Inflammatory macrophage treated with lipopolysaccharide for 4 hours (primary cell): ENCODE measurements at places on chromosomes 1 and 21.

GRCh38 chr1:3886106-3886670 lies 13.9 kb downstream of the C1orf174 start:
- no peak for DNase-seq

DNA sequence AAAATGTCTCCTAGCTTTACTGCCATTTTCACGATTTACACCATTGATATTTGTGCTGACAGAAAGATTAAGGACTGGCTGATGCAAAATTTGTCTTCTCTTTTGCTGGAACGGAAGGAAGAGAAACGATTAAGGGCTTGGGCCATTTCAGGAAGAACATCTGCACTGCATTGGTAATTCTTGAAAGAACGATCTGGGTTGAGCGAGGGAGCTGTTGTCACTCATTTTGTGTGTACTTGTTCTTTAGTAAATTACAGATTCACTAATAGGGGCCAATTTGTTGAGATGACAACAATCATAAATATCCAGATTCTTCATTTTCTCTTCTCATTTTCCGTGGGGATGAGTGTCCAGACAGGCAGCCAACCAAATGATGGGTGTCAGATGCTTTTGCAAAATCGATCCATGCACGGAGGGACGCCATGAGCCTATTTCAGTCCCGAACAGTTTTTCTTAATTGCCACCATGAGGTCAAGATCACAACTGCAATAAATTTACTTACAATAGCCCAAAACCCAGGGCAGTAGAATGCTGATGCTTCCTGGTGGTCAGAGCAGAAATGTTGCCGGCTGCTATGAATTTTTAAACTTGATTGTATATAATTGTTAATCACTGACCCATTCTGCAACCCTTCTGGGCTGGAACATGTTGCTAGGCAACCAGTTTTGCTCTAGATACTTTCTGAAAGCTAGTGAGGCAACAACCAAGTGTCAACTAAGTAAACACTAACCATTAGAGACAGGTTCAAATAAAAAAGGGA lies 132.4 kb upstream of the TIAM1 start:
- DNase-seq = no peak

- no peak for DNase-seq
Measured at GRCh38 chr1:195663549-195664280, 944.5 kb downstream of the KCNT2 start.

DNA sequence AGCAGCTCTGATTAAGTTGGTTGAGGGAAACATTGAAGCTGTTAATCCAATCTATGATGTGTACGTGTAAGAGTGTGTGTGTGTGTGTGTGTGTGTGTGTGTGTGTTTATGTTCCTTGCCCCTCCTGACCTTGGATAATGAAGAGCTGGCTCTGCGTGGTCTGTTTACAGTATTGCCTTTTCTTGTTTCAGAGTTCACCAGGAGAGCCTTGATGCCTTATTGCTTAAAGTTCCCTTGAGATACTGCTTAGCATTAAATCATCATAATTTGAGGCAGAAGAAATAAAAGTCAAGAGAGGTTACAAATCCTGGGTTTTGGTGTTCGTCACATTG lies 36.4 kb downstream of the CAPN8 start:
- DNase-seq = no peak

- no peak for DNase-seq
Measured at GRCh38 chr1:89259283-89259971, 13.2 kb downstream of the GBP5 start.

DNA sequence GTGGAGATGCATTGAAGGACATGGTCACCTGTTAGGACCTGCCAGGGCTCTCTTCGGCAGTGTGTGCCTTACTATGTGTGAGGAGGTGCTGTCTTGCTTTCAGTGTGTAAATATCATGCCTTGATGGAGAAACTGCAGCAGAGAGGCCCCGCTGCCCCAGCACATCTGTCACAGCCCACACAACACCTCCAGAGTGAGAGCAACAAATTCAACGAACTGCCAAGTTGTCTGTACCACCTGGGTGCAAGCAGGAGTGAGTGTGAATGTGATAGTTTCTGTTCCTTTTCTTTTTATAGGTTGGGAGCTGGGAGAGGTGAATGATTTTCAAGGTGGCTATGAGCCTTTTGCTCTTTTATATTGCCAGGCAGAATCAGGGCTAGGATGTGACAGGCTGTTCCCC lies 114.6 kb upstream of the KIAA0040 start:
- no peak for DNase-seq

DNA sequence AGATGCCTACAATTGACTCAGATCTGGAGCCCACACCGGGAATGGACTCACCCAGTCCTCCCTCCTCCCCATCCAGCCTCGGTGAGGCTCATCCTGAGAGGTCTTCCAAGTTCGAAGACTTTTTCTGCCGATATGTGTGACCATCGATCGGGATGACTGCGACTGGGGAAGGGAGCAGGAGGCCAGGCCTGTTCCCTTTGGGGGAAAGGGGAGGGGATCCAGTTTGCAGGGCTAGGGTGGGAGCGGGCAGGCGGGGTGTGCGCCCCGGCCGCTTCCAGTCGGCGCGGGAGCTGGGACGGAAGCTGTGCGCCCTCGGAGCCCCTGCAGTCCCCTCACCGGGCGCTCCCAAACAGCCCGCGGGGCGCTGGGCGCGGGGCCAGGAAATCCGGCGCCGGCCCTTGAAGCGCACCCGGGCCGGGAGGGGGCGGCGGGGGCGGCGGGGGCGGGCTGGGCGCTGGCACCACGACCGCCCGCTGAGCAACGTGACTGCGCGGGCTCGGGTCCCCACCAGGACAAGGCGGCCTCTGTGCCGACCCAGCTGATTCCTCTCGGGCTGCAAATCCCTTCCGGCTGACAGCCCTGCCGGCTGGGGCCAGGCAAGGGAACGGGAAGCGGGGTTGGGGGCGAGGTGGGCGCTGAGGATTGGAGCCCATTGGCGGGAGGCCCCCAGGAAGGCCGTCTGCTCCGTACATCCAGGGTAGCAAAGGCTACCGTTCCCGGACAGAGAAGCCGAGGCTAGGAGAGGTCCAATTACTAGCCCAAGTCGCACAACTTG lies 103.9 kb downstream of the EBNA1BP2 start:
- DNase-seq = no peak

GRCh38 chr1:7223334-7224080 lies 438.3 kb downstream of the CAMTA1 start:
- DNase-seq = no peak

DNA sequence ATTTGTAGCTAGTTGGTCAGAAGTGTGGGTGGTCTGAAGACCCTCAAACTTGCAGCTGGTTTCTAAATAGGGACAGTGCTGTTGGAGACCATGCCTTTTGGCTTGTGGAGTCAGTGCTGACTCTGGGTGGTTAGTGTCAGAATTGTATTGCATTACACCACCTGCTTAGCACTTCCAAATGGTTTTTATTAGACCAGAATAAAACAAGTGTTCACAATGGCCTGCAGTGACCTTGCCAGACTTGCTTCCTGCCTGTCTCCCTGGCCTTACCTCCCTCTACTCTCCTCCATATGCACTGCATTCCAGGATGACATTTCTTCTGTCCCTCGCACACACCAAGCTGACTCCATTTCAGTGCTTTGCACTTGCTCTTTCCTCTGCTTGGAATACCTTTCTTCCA lies 72.7 kb upstream of the CNIH3 start:
- DNase-seq = no peak

DNA sequence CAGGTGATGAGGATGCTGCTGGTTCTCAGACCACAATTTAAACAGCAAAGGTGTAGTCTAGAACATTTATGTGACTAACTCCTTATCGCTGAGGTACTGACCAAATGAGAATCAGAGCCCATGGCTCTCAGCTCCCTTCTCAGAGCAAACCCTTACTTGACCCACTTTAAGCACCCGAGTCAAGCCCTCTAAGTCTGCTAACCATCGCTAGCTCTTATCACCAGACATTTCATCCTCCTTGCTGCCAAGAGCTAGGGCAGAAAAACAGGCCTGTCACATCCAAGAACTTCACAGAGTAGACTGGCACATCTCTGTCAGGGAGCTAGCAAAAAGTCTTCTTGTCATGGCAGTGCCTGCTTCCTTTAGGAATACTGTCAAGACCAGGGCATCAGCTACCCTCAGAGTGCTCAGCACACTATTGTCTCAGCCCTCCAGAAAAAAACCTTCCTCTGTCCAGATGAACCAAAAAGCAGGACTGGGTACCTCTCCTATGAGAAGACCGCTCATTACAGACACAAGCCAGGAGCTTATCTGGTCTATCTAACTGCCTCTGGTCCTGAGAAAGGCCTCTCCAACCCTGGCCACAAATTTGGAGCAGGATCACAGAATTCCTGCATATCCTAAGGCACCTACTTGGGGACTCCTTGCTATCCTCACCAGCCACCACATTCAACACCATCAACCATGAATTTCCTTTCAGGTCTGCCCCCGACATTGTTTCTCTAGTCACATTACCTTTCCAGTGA lies 26.2 kb downstream of the ERI3 start:
- DNase-seq = no peak

- no peak for DNase-seq
Measured at GRCh38 chr21:42925114-42925926, at the start of gene ERVH48-1. Gene ERVH48-1 (minus strand): TSS chr21:42925630. CDS start chr21:42919006, 6,624 bp downstream.

DNA sequence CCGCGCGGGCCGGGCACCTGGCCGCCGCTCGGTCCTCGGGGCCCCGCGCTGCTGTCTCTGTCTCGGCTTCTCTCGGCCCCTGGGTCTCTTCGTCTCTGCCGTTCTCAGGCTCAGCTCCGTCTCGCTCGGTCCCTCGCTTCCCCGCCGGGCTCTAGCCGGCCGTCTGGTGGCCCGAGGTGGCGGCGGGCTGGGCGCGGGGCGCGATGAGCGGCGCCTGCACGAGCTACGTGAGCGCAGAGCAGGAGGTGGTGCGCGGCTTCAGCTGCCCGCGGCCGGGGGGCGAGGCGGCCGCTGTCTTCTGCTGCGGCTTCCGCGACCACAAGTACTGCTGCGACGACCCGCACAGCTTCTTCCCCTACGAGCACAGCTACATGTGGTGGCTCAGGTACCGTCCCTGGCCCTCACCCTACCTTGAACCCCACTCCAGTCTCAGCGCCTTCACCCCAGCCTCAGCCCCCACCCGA lies 355 bp downstream of the SHISAL2A start:
- DNase-seq = no peak

DNA sequence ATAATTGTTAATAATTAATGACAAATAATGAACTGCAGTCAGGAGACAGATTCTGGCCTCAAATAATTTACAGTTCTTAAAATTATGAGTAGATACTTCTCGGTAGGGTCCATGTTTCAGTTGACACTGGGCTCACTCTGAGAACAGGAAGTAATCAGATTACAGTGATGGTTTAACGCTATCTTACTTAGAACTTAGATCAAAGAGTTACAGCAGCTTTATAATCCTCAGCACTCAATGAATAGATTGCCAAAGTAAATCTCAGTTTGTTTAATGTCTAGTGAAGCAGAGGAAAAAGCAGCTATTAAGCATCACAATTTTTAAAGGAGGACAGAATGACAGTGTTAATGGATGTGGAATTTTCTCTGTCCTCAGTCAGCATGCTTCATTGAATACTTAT lies 79.6 kb downstream of the PDE4B start:
- DNase-seq = no peak

- no peak for DNase-seq
Measured at GRCh38 chr1:109492779-109493178, 1.1 kb upstream of the CYB561D1 start.

GRCh38 chr21:42799516-42799915 lies 79.8 kb downstream of the WDR4 start:
- DNase-seq = no peak

DNA sequence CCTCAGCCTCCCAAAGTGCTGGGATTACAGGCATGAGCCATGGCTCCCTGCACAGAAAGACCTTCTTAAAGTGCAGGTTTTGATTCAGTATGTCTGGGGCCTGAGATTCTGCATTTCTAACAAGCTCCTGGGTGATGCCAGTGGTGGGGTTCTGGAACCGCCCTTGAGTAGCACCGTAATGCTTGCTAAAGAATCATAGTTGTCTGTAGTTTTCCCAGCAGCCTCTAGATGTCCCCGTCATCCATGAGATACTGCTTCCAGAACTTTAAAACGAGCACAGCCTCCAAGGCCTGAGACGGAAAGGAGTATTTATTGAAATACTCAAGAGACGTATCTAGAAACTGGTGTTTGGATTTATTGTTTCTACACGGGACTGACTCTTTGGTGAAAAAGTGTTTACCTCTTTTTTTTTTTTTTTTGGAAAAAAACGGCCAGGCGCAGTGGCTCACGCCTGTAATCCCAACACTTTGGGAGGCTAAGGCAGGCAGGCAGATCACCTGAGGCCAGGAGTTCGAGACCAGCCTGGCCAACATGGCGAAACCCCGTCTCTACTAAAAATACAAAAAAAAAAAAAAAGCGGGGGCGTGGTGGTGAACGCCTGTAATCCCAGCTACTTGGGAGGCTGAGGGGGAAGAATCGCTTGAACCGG lies 2.6 kb upstream of the TOR3A start:
- DNase-seq = peak; percentile 83

DNA sequence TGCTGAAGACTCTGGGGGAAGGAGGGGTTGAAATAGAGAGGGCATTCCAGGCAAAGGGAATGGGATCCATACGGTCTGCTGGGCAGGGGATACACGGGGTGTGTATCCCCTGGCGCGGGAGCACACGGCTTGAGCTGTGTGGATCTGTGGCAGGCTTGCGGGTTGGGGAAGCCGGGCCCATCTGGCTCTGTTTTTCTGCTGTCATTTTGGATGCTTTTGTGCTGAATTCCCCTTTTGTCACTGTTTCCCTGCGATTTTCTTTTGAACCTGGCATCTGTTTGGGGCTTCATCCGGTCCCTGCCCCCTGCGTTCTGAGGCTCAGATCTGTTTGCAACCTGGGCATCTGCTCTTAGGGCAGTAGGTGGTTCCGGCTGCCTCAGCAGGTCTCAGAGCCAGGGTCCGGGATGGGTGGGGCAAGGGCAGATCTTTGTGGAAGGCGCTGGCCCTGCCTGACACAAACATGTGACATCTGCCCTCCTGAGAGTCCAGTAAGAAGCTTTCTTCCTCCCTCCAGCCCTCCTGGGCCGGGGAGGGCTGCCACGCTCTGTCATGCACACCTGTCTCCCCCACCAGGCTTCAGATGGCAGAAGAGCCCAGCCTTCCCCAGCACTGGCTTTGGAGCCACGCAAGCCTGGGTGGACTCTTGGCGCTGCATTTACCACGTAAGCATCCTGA lies 84.0 kb downstream of the IGSF21 start:
- no peak for DNase-seq

DNA sequence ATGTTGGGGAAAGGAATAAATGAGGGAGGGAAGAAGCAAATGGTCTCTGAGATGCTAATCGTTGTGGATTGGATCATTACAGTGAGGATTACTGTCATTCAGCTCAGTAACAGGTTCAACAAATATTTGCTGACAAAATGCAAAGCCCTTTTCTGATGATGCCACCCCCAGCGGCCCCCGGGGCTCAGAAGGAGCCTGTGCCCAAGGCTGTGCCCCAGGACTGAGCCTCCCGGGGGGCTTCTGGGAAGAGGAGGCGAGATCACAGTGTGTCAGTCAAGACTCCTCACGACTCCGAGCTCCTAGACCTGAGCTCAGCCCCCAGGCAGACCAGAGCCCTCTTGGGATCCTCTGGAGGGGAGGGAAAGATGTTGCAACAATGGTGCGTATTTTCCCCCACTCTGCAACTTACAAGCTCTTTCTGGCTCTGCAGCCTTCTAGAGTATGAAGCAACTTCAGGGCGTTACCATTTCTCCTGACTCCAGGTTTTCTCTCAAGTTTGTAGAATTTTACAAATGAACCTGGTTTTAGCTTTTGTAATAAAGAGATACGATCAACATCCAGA lies 20.8 kb downstream of the EPHA8 start:
- no peak for DNase-seq

- no peak for DNase-seq
Measured at GRCh38 chr21:39197448-39198233, 14.4 kb upstream of the PSMG1 start.
